GM12864 (cell line): ENCODE measurements at places on chromosomes 11 and 22.
A peak's percentile ranks its signal among the peaks of the same experiment; 100 is the strongest.

DNA sequence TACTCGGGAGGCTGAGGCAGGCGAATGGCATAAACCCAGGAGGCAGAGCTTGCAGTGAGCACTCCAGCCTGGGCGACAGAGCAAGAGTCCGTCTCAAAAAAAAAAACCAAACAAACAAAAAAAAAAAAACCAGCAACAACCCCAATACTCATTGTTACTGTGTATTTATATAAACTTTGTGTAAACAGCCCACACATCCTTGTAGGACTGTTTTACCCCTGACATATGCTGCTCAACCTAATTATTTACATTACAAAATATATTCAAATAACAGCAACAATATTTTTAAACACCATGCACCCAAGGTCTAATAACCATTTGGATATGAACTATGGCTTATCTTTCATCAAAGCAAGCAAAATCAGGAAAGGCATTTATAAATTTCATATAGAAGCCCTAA lies 284.1 kb downstream of the TTC28 start:
- no peak for DNase-seq

GRCh38 chr11:96744697-96745096 lies 354.9 kb downstream of the JRKL start:
- DNase-seq, result no peak

DNA sequence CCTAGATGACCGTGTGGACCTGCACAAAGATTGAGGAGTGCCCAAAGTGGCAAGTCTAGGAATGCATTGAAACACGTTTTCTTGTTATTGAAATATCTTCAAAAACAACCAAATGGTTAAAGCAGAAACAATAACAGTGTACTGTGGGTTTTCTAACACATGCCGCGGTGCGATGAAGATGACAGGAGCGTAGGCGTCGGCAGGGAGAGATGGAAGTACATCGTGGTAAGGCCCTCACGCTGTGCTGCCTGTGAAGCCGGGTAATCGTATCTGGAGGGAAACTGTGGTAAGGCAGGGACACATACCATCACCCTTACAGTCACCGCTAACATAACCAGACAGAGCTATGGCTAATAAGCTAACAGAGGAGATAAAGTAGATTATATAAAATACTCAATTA lies 261.4 kb downstream of the TBC1D22A start:
- DNase-seq, result no peak

DNA sequence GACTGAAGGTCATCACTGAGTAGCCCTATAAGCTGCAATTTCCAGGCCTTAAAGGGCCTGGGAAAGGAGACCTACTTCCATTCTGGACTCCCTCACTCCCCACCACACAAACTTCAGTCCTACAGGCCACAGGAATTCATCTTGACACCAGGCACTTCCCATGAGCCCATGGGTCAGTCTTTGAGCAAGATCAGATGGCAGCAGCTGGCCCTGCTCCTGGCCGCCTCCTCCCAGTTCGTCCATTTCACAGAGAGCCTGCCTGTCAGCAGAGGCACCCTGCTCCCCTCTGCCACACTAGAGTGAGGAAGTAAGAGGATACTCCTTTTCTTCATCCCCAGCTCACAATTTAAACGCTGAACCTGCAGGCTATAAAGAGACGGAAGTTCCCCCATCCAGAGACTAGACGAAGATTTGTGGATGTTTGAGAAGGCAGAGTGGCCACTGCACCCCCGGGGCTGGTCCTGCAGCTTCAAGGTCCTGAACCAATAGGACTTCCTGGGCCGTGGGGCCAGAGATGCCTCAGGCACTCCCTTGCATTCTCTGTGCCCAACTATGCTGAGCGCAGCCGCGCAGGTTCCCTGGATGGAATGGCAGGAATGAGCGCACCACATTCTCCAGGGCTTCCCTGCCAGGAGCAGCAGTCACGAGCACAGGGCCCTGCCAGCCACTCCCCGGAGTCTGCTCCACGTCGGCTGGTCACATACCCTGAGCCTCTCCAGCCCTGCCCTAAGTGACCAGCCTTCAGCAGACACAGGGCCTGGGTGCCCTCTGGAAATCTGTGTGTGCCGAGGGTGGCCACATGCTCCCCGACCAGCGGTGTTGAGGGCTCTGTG lies 33.5 kb upstream of the BID start:
- no peak for DNase-seq

DNA sequence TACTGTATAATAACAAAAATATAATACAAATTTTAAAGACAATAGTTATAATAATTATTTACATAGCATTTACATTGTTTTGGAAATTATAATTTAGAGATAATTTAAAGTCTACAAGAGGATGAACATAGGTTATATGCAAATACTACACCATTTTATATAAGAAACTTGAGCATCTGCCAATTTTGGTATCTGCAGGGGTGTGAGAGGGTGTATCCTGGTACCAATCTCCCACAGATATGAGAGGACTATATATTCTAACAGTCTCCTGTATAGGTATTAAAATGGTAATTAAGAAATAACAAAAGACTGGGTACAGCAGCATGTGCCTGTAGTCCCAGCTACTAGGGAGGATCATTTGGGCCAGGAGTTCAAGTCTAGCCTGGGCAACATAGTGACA lies 134.4 kb downstream of the APOL5 start:
- no peak for DNase-seq

DNA sequence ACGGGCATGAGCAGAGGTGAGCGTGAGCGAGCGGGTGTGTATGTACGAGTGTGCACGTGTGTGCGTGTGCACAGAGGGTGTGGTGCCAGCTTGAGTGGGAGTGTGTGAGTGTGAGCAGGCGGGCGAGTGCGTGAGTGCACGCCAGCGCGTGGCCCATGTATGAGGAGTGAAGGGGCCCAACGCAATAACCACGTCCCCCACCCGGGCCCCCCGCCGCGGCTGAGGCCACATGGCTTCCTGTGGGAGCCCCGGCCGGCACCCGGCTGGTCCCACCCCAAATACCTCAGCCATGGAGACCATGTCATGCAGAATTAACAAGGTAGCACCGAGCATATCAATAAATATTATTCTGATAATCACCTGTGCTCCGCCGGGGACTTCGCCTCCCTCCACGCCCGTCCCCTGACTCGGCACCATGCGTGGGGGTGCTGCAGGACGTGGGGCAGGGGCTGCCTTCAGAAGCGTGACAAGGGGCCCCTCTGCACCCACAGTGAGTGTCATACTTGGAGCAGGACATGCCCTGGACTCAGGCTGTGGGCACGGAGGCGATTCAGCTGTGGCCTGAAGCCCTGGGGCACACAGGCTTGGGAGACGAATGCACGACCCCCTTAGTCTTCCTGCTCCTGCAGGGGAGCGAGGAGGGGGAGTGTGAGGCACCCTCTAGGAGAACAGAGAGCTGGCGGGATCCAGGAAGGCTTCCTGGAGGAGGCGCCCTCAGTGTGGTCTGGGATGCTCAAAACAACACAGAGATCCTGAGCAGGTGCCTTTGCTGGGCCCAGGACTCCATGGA lies 5.6 kb upstream of the TRABD start:
- no peak for DNase-seq

- no peak for DNase-seq
These were observed 7.3 kb upstream of the PAX6 start for GRCh38 chr11:31818425-31818755.

- no peak for DNase-seq
These were observed 303.3 kb downstream of the BRD1 start for GRCh38 chr22:49524362-49524761.

- peak; percentile 77 for DNase-seq
These were observed 49.0 kb downstream of the OR4D9 start for GRCh38 chr11:59560290-59560701.

- no peak for DNase-seq
These were observed 48.7 kb downstream of the SYTL2 start for GRCh38 chr11:85762226-85762625.

DNA sequence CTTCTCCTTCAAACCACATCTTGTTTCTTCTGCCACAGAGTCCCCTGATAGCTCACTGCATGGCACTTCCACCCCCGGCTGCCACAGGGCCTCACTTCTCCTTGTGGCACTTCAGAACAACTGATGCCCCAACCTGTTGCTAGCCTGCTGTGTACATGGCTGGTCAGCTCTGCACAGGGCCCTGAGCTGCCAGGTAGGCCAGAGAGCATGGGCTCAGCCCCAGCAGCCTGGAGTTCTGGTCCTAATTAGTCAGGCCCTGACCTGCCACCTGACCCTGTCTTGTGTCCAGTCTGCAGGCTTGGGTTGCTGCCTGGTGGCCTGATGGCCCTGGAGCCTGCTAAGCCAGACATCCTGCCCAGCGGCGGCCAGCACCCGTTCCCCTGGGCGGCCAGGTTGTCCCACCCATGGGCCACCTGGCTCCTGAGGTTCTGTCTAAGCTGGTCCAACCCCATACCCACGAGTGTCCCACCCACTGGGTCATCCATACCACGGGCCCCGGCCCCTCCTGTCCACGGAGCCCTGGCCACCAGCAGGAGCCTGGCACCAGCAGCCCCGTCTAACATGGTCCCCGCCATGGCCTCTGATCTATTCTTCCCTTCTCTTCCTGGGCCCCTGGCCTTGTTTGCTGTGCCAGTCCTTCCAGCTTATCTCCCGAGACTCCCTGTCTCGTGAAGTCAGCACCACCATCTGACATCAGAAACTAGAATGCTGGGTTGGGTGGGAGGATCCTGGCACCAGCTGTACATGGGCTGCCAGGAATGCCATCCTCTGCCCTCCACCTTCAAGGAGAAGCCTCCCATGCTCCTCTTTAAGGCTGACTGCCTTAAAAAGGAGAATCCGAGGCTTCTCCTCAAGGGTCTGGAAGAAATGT lies 3.1 kb upstream of the CERK start:
- DNase-seq, result no peak

- DNase-seq, result no peak
These were observed 323.8 kb downstream of the GUCY1A2 start for GRCh38 chr11:106694501-106694900.

- no peak for DNase-seq
These were observed 477 bp downstream of the ZBTB16 start for GRCh38 chr11:114059984-114060391.

DNA sequence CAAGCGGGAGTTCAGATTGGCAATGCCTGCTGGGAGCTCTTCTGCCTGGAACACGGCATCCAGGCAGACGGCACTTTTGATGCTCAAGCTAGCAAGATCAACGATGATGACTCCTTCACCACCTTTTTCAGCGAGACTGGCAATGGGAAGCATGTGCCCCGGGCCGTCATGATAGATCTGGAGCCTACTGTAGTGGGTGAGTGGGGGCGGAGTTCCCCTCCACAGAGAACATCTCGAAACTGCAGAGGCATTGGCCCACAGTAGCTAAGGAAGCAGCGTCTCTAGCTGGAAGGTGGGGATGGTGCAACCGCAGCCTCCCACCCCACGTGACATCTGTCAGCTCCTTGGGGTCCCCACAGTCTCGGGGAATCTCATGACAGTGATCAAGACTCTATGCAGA lies 10.9 kb downstream of the TUBA8 start:
- DNase-seq, result no peak

- DNase-seq, result no peak
These were observed 20.6 kb upstream of the TPH1 start for GRCh38 chr11:18066626-18067025.

GRCh38 chr22:42891008-42891407 lies 33.9 kb upstream of the ARFGAP3 start:
- DNase-seq, result no peak

DNA sequence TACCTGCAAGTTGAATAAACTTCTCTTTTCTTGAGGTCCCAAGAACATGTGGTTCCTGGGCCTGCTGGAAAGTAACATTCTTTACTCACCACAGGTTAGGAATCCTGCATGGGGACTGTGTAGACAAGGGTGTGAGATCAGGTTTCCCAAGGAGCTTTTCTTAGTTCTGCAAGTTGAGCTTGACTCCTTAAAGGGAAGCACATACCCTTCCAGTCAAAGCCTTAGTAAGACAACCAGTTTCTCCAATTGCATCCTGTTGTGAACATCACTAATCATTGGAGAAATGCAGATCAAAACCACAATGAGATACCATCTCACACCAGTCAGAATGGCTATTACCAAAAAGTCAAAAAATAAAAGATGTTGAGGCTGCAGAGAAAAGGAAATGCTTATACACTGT lies 48.3 kb upstream of the PAK1 start:
- no peak for DNase-seq

- no peak for DNase-seq
These were observed 379.4 kb downstream of the DYNC2H1 start for GRCh38 chr11:103488579-103488978.

GRCh38 chr11:36618363-36619047 lies 20.5 kb upstream of the RAG2 start:
- no peak for DNase-seq
